ENCODE measurements at places on chromosomes 7 and 10. TPM values are rescaled to one million over a fixed set of nuclear protein-coding genes. Genes with fewer than 3 reads are reported as not detected.

- no peaks in the 10 kb centered on the region for H3K4me1 ChIP-seq
- H3K27ac ChIP-seq, result no peak overlapping the region
- H3K27me3 ChIP-seq, result no peaks in the 10 kb centered on the region
- DNase-seq, result no peak
- H3K4me3 ChIP-seq, result no peak overlapping the region
Measured at GRCh38 chr10:43576062-43576461, 1.6 kb upstream of the ZNF239 start.

Gene PPP1R9A
- total RNA-seq, result 18.2 TPM

DNA sequence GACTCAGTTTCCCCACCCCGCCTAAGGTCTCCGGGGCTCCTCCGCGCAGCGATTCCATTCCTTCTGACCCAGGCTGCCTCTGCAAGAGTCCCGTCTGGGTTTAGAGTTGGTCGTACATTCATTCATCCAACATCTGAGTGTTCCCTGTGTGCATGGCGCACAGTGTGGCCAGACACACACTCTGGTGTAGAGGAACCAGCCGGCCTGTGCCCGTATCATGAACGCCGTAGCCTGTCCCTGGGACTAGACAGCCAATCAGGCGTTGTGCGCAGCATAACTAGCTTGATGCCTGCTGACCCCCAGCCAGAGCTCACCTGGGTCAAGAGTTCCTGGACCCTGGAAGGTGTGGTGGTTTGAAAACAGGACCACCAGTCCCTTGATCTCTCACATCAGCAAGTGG, 20.9 kb upstream of the PDGFA start:
- H3K36me3 ChIP-seq, result no peaks in the 10 kb centered on the region
- no peak overlapping the region for H3K4me3 ChIP-seq
- H3K27ac ChIP-seq, result peak overlapping the region; percentile 32
- DNase-seq, result no peak
- H3K4me1 ChIP-seq, result peaks cover 57% of the 10 kb centered on the region

DNA sequence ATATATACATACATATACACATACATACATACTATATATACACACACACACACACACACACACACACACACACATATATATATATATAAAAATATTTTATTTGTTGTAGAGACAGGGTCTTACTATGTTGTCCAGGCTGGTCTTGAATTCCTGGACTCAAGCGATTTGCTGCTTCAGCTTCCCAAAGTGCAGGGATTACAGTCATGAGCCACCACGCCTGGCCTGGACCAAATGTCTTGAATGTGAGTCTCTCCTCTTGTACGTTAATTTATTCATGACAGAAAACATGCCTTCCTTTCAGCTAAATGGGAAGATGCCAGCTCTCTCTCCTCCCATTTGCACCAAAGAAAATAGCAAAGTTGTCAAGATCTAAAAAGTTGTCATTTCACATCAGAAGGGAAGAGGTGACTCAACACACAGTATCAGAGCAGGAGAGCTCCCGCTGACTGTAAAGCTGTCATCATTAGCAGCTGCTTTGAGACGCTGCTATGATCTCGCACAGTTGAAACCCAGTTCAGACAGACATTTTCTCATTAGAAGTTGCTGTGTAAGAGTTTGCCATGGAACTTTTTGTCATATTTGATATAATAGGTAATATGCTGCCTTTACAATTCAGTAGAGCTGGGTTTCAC, 224.3 kb downstream of the SFMBT2 start:
- peaks cover 10% of the 10 kb centered on the region for H3K27me3 ChIP-seq
- no peak for DNase-seq
- peaks cover 8% of the 10 kb centered on the region for H3K4me1 ChIP-seq
- no peaks in the 10 kb centered on the region for H3K36me3 ChIP-seq

Gene WEE2
- not detected for total RNA-seq

Gene CCDC3
- total RNA-seq, result not detected

Gene GRID1
- not detected for total RNA-seq

Gene EVX1
- total RNA-seq, result not detected

DNA sequence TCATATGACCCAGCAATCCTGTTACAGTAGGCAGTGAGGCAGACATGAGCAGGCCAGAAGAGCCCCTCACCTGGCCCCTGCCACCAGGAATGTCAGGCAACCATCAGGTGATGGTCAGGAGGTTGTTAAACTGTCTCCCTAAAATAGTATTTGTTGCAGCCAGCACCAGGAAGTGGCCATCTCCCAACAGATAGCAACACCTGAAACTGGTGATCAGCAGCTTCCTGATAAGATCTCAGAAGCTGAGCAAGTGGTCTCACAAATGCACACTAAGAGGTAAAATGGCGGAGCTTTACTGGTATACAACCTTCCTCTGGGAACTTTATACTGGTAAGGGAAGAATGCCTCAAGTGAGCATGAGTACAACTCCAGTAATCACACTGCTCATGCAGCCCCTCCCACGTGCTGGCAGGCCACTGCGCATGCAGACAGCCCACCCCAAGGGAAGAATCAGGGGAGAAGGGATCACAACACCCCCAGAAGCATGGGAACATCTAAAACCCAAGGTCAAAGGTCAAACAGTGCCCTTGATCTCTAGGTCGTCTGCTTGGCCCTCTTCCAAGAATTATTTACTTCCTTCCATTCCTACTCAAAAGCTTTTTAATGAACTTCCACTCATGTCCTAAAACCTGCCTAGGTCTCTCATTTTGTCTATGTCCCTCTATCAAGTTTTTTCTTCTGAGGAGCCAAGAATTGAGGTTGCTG, 133.5 kb downstream of the DOCK4 start:
- no peaks in the 10 kb centered on the region for H3K27me3 ChIP-seq
- no peaks in the 10 kb centered on the region for H3K36me3 ChIP-seq
- H3K27ac ChIP-seq, result no peak overlapping the region
